ENCODE measurements at places on chromosomes 7 and 10.

GRCh38 chr10:121687095-121687813 lies 89.0 kb upstream of the FGFR2 start:
- no peak for DNase-seq

GRCh38 chr7:85101347-85101746 lies 85.5 kb downstream of the SEMA3D start:
- no peak for DNase-seq

- no peak for DNase-seq
Observed at GRCh38 chr7:129859183-129859582, 93.6 kb downstream of the UBE2H start.

GRCh38 chr10:63337455-63338251 lies 128.1 kb downstream of the JMJD1C start:
- DNase-seq: no peak

DNA sequence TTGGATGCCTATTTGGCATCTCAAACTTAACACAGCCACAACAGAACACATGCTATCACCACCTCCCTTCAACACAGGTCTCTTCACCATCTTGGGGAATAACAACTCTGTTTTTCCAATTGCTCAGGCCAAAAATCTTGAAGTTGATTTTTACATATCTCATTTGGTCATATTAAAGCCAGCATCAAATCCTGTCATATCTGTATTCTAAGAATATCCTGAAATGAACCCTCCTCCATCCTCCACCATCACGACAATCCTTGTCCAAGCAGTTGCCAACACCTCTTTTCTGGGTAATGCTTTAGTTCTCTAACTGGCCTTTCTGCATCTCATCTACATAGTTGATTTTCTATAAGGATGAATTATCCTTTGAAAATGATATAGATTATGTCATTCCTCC lies 168.7 kb downstream of the GPR37 start:
- no peak for DNase-seq

Data from stimulated activated CD8-positive, alpha-beta memory T cell treated with anti-CD3 and anti-CD28 coated beads, Interleukin-12 subunit alpha, Interleukin-12 subunit beta, amount 100 ng/mL, for 4 hours (primary cell).